Right lobe of liver (tissue), 6 donors: ENCODE measurements at places on chromosomes 12 and 14.
A peak's percentile ranks its signal among the peaks of the same experiment; 100 is the strongest.

GRCh38 chr12:46604684-46605083 is 221.1 kb downstream of the SLC38A4 start:
- no peak for DNase-seq

DNA sequence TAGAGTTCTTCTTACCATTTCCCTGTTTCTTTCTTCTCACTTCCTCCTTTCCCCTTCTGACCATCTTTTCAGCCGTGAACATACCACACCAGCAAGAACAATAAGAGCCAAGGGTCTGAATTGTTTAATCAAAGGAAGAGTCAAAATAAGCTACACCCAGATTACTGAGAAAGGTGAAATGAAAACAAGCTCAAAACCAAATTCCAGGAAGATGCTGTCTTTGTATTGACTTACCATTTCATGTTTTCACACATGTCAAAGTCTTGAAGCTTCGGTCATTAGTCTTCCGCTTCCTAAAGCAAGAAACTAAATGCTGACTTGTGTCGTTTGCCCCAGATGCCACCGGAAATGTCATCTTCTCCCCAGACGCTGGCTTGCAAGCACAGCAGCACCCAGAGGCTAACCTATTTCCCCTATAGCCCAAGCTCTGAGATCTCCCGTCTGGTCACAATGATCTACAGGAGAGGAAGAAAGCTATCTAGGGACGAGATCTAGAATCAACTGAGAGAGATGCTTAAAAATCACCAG is 136.5 kb upstream of the AMIGO2 start:
- DNase-seq = no peak

DNA sequence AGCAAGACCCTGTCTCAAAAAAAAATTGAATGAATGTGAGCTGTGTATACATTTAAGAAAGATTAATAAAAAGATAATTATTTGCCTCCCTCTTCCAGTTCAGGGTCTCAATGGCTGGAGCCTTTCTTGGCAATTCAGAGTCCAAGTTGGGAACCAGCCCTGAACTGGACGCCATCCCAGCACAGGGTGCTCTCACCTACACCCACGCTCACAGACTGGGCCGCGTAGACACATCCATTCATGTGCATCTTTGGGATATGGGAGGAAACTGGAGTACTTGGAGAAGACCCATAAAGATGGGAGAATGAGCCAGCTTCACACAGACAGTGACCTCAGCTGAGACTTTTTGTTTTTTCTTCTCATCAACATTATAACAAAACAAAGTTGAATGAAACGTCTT is 6.5 kb downstream of the MAPK1IP1L start:
- DNase-seq = no peak

GRCh38 chr14:56892959-56893358 is 82.7 kb upstream of the OTX2 start:
- DNase-seq = no peak

DNA sequence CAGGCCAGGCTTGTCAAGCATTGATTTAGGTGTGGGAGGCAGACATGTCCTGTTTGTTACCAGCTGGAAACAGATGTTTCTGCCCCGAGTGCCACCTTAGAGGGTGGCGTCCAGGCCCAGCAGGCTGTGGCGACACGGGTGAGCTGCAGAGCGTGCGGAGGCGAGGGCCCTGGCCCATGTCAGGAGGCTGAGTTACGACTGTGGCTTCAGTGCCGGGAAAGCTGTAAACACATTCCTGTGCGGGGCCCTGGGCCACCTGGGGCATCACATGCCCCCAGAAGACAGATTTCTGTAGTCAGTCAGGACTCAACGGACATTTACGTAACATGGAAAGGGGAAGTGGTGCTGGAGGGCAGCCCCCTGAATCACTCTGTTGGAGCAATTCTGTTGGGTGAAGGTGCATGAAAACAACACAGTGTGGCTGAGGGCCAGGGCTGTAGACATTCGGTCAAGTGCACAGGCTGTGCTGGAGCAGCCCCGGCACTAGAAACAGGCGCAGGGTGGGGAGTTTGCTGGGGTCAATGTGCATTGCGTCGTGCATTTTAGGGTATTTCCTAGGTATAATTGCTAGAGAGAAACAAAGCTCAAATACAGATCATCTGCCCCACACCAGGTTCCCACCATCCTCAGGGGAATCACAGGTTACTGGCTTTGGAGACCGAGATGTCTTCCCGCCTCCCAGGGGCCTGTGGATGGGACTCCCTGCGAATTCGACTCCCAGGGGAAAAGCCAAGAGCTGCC is 291.8 kb downstream of the TMEM121 start:
- DNase-seq = no peak

DNA sequence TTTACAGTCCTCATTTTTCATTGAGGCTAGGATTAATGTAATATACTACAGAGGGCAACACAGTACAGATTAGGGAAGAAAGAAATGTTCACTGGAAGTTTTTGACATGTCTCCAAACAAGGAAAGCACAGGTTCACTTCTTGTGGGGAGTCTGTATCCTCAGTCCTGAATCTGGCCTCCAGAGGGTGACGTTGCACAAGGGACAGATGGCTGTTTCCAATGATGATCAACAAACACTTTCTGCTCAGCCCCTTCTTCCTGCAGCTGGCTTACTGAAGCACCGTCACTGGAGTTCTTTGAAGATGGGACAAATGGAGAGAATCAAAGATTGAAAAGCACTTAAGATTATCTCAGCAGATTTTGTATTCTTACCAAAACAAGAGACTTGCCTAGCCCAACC is 123.3 kb upstream of the OR4E1 start:
- DNase-seq = no peak

- DNase-seq = no peak
Measured at GRCh38 chr12:65603438-65604351, 220.6 kb upstream of the HMGA2 start.

GRCh38 chr12:51421266-51421884 is 3.3 kb upstream of the SLC4A8 start:
- DNase-seq = peak; percentile 49

- no peak for DNase-seq
Measured at GRCh38 chr12:91119089-91119488, 7.8 kb upstream of the LUM start.

DNA sequence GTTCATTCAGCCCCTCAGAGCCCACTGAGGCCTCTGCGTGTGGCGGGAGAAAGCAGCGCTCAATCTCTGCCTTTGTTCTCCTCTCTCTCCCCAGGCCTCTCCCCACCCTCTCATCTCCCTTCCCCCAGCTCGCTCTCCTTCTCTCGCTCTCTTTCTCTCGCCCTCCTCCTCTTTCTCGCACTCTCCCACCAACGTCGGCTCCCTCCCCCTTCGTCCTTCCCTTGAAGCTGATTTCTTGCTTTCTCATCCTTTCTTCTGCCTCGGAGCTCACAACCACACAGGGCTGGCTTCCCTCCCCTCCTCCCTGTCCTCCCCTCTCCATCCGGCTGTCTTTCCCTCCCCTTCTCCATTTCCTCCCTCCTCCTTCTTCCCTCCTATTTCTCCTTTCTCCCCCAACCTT is 96.4 kb downstream of the LRRC74A start:
- DNase-seq = no peak

DNA sequence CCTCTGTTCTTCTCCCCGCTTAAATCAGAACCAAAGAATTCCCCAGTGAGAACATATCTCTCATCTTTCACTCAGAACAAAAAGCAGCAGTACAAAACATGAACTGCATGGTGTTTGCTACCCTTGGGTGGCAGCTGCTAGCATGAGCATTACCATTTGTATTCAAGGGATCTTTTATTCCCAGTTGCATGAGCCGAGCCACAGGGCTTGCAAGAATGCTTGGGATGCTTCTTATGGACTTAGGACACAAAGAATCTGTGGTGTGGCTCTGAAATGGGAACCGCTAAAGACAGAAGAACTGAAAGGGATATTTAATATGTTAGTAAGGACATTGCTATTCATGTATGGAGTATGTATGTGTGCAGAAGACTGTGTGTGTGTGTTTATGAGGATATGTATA is 190.6 kb downstream of the TMX1 start:
- DNase-seq = no peak

GRCh38 chr14:80982711-80983110 is 27.3 kb downstream of the TSHR start:
- no peak for DNase-seq

DNA sequence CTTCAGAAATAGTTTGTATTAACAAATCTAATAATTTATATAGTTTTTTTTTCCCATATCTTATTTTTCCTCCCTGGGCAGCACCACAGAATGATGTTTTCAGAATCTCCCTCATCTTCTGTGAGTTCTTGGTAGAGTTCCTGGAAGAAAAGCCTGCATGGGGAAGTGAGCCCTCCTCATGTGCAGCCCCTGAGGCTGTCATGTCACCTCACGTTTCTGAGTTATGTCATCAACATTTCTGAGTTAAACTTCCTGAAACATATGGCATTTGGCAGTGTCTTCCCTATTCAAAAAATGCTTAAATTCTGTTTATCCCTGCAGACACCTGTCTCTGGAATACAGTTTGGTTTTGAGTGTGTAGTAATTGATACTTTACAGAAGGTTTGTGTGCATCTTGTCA is 979.0 kb downstream of the TMEM121 start:
- no peak for DNase-seq

- DNase-seq = peak; percentile 47
Measured at GRCh38 chr12:79407671-79408622, 282.8 kb downstream of the PAWR start.

- DNase-seq = no peak
Measured at GRCh38 chr14:69711065-69711464, 55.9 kb upstream of the SRSF5 start.

DNA sequence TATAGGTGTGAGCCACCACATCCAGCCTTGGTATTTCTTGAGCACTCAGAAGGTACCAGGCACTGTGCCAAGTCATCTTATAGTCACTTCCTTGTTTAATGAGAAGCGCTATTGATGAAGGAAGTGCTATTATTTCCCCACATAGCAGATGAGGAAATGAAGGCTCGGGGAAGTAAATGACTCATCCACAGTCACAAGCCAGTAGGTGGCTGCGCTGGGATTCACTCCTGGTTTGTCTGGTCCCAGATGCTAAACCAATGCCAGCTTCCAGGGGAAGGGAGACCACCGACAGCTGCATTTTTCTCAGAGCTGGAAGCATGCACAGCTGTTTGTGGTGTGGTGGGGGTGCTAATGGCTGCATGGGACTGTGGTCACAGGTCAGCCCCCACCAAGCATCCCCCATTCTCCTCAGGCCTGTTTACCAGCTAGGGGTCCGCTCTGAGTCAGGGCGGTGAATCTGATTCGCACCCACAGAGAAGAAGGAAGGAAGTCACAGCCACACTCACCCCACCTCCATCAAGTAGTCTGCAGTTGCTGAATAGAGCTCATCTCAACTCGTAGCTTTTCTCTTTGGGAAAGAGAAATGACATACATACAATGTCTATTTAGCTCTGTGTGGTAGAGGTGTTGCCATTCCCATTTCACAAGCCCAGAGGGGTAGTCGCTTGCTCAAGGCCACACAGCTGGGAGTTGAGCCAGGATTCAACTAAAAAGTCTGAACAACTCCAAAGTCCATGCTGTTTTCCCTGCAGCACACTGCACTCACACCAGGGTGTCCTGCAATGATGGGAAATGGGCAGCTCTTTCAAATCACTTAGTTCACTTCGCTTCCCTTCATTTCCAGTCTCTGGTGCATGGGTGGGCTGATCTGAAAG is 6.3 kb upstream of the LTBP2 start:
- no peak for DNase-seq

DNA sequence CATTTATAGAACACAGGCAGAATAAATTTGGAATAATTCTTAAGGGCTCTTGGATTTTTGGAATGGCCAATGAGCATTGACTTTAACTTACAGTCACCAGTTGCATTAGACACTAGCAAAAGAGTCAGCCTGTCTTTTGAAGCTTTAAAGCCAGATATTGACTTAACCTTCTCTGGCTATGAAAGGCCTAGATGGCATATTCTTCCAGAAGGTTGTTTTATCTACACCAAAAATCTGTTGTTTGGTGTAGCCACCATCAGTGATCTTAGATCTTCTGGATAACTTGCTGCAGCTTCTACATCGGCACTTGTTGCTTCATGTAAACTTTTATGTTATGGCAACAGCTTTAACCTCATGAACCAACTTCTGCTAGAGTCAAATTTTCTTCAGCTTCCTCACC is 10.4 kb downstream of the PCNX1 start:
- DNase-seq = no peak

DNA sequence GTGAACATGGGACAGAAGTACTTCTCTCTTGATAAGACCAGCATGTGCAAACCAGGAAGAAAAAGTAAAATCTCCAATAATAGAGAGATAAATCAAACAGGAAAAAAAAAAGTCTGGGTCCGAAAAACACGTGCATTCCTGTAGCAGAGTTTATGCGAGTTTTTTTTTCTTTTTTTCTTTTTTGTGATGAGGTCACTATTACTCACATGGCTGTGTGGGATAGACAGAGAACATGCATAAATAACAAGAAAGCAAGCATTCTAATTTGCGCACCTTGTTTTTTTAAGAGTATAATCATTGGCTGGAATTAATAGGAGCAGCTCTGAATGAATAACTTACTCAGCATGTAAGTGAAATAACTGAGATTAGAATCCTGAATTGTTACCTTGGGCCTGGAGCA is 91.9 kb upstream of the CPM start:
- DNase-seq = no peak

DNA sequence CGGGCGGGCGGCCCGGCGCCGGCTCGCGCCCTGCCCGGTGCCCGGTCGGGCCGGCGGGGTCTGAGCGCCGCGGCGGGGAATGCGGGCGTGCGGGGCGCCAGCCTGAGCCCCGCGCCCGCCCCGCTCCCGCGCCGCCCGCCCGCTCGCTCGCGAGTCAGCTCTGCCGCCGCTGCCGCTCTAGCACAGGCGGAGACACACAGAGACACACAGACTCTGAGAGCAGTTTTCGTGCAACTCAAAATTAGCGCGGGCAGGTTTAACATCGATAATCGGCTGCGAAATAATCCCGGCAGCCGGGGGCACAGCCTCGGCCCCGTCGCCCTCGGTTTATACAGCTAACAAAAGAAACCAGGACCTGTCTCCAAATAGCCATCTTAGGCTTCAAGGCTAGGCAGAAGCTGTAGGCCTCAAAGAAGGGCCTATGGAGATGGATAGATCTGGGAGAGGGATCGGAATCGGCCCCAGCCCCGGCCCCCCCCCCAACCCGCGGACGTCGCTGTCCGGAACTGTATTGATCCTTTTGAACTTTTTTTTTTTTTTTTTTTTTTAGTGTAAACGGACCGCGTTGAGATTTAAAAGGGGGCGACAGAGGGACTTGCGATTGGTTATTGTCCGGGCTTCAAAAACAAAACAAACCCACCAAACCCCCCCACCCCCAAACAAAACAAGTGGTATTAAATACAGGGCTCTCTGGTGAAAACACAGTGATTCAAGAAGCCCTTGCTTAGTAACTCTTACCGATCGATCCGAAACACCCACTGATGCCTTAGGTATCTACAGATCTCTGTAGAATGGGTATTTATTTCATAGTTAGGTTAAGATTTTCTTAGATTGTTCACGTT is 1.1 kb downstream of the ARID2 start:
- peak; percentile 58 for DNase-seq
